Activated T-helper 2 cell treated with anti-CD3 and anti-CD28 coated beads, Interferon-gamma antibody, Interleukin-2, Interleukin-4, amounts not matched to agents 10 μg/mL and 5 μg/mL and 100 μg/mL, durations not matched to agents 14 hours and 24 hours and 36 hours (primary cell): ENCODE measurements at places on chromosomes 7 and 10.

- DNase-seq = no peak
Observed at GRCh38 chr10:126525326-126525725, 137.0 kb upstream of the ADAM12 start.

DNA sequence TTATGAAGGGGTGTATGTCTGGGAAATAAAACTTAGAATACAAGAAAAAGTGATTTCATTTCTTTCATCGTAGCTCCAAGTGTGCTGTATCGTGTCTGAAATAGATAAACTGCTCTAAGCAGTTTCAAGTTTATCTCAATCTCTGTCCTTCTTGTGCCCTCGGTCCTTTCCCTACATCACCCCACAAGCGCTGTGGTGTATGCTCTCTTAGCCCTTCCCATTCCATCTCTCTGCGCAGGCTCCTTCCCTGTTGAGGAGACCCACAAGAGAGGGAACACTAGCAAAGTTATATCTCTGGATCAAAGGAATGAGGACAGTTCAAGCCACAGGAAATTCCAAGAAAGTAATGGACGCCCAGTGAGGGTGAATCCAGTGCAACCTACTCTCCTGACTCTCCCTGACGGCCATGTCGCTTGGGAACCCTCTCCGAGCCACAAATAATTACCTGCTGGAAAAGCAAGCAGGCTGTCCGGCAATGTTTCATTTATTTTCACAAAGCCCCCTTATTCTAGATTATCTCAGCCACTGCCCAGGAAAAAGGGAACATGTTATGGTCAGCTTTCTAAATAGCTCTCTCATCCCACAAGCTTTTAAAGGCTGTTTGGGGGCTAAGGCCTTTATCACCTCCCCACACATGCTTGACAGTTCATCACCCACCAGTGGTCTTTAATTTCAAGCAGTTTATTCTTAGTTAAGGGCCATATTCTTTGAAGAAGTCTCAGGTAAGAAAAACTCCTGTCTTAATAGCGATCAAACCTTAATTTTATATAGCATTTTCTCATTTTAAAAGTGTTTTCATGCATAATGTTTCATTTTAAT lies 34.8 kb downstream of the LRRC4 start:
- no peak for DNase-seq

- DNase-seq = no peak
Observed at GRCh38 chr10:82212753-82213152, 337.8 kb downstream of the NRG3 start.

DNA sequence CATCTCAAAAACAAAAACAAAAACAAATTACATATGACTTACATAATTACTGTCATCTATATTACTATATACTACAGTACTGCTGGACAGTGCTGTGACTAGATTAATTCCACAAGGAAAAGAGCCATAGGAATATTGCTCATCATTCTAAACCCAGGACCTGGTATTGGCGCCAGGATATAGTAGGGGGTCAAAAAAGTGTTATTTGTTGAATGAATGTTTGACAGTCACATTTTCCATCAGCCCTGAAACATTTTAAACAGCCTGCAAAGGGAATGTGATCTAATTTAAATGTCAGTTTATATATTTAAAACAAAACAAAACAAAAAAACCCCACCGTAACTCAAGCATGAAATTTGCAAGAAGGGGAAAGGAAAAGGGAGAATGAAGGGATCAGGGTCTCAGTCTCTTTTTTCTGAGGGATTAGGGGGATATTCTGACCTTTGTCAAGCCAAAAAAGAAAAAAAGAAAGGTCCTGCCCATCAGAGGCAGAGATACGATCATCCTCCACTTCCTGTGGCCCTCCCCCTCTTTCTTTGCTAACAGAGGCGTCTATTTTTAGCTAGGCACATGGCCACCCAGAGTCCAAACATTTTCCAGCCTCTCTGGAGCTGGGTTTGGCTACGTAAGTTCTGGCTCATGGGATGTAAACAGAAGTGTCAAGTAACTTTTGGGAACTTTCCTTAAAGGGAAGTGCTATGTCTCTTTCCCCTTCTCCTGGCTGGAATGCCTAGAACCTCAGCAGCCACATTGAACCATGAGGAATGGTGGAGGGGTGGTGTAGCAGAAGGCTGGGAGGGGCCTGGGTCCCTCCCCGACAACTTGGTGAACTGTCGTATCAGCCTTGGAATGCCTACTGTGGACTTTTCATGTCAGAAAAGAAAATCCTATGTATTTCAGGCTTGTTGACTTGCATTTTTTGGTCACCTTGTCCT lies 44.6 kb upstream of the DLG5 start:
- DNase-seq = no peak

DNA sequence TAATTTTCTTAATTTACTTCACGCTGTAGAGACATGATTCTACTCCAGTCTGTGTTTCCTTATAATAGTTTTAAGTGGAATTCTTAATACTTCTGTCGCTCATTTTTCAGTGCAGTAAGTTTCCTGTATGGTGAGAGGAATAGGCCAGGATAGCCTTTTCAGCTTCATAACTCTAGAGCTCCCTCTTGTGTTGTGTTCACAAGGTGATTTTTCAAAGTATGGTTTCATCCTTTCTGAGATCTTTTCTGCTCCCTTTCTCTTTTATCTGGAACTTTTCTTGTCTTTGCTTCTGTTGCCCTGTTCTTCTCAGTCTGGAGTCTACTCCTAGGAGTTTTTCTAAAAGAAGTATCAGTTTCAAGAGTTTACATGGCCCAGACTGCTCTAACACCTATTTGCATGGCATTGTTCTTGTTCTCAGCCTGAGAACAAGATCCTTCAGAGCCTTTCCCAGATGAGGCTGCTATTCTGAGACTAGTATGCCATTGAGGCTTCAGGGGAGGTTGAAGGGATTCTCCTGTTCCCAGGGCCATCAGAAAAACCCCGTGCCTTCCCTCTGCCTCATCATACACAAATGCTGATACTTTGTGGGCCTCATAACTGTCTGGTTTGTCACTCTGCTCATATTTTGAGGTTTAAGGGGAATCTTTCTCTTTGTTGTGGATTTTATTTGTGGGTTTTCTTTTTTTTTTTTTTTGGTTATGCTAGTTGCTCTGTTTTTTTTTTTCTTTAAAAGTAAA lies 21.8 kb downstream of the NET1 start:
- DNase-seq = no peak

DNA sequence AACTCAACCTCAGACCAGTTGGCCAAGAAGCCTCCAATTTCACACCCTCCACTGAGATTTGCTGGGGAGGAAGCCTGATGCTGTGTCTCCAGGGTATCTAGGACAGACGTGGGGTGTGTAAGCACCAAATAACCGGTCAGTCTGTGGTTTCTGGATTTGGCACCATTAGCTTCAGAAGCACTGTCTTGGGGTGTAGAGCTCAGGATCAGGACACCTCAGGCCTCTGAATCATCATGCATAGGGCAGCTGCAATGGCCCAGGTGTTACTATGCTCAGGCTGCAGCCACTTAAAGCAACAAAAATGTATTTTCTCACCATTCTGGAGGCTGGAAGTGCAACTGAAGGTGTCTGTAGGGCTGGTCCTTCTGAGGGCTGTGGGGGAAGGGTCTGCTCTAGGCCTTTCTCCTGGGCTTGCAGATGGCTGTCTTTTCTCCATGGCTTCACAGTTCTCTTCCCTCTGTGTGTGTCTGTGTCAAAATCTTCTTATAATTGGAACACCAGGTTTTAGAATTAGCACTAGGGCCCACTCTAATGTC lies 73.4 kb upstream of the SEPHS1 start:
- no peak for DNase-seq

- no peak for DNase-seq
Observed at GRCh38 chr10:102195296-102195870, 30.7 kb upstream of the ELOVL3 start.

DNA sequence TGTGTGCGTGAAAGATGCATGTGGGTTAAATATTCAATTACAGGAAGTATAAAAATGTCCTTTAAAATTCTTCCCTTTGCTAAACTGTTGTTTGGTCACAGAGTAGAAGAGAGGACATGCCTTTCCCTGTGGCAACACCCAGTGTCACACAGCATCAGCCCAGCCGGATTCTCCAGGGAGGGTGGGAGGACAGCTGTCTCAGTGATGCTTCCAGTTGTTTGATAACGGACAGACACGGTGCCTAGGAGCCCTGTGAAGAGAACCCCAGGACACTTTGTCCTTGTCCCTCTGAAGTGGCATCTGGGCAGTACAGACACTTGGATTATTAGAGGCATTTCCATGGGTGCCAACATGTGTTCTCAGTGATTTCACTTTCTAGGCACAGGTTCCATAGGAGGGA lies 306.6 kb upstream of the LRGUK start:
- no peak for DNase-seq

GRCh38 chr7:156943091-156944041 lies 6.1 kb upstream of the NOM1 start:
- DNase-seq = no peak

DNA sequence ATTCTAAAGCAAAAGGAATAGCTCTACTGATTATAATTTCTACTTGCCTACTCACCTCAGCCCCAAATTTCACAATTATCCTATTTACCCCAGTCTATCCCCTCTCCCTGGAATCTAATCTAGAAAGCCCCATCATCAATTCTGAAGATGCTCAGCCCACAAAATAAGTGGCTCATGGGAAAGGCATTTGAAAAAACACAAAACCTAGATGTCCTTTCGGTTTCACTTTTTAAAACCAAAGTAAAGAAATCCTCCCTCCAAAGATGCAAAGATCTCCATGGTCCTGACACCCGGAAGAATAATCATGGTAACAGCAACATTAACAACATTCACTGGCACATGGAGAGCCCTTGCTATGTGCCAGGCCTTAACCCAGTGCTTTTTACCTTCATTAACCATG lies 224.8 kb downstream of the FGFR2 start:
- no peak for DNase-seq

- no peak for DNase-seq
Observed at GRCh38 chr10:87915406-87915805, 52.0 kb downstream of the PTEN start.

DNA sequence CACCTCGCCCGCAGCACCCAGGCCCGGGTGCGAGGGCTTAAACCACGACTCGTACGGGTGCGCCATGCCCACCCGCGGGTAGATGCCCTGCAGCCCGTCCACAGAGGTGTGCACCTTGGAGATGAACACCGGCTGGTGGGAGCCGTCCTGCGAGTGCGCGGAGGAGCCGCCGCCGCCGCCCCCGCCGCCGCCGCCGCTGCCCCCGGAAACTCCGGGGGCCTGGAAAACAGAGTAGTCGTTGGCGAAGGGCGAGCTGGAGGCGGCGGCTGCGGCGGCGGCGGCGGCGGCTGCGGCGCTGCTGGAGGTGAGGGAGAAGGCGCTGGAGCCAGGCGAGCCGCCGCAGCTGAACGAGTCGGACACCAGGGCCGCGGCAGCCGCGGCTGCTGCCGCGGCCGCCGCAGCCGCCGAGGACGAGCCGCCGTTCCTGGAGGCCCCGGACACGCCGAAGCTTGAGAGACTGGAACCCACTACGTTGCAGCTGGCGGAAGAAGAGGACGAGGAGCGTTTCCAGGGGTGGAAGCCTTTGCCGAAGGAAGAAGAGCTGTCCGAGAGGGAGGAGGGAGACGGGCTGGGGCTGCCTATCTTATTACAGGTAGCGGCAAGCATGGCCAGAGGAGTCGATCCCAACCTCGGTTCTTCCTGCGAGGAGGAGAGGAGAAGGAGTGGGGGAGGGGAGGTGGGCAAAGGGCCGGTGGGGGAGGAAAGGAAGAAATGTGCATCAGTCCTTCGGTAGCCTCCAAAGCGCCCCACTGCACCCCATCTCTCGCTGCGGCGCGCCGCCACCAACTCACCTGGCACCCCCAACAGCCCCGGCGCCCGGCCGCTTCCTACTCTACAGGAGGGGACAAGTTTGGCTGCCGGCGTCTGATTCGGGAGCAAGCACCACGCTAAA lies 1.3 kb downstream of the SP8 start:
- no peak for DNase-seq

- no peak for DNase-seq
Observed at GRCh38 chr10:11975795-11976194, 66.8 kb downstream of the UPF2 start.

- no peak for DNase-seq
Observed at GRCh38 chr10:14186245-14186644, 144.5 kb downstream of the FRMD4A start.

DNA sequence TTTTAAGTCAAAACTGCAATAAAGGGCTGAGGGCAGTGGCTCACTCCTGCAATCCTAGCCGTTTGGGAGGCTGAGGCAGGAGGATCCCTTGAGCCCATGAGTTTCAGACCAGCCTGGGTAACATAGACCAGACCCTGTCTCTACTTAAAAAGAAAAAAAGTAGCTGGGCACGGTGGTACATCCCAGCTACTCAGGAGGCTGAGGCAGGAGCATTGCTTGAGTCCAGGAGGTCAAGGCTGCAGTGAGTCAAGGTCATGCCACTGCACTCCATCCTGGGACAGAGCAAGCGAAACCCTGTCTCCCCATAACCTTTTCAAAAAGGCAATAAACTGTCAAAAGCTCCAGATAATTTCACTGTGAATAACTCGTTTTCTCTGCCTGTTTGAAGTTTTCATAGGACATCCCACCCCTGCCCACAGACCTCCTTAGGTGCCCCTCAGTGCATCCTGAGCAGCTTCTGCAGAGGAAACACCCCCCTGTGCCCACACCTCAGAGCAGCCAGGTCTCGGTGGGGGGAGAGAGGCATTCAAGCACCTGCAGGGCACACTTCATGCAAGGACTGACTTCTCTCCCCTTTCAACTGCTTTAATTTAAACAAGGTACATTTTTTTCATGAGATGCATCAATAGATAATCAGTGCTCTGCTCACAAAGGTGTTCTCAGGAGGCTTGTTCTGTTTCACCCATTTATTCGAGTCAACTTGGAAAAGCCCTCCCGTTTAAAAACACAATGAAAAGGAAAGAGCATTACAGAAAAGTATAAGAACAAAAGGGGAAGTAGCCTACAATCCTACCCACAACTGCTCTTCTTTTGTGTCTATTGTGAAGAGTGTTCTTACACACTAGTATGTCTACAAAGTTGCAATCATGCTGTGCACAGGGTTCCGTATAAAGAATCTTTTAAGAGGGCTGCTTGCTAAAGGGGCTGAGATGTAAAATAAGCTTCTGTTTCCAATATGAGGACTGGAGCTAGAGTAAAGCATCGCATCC lies 104.9 kb downstream of the KMT2E start:
- no peak for DNase-seq

GRCh38 chr10:125985557-125986240 lies 89.3 kb downstream of the FANK1 start:
- DNase-seq = no peak

GRCh38 chr10:48484911-48485310 lies 120.0 kb downstream of the ARHGAP22 start:
- no peak for DNase-seq

GRCh38 chr10:11163780-11164550 lies 146.3 kb downstream of the CELF2 start:
- DNase-seq = no peak
